Uterus (tissue), 4 donors: ENCODE measurements at places on chromosomes 1 and 21.

DNA sequence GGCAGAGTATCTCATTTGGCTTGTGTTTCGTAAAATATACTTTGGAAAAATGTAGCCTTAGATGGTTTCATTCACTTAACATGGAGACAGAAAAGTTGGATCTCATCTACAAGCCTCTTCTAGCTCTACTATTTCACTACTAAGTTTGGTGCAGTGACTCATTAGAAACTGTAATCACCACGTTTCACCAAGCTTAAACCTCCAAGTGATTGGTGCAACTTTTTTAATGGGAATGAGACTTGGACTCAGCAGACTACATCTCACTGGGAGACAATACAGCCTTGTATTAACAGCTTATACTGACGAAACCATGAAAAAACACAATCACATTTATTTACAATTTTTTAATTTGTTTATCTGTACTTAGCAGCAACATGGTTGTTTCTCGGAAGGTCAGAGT, 29.9 kb upstream of the NRIP1 start:
- no peak for DNase-seq

- DNase-seq, result no peak
These were observed 191.9 kb upstream of the LMO4 start for GRCh38 chr1:87136607-87137341.

DNA sequence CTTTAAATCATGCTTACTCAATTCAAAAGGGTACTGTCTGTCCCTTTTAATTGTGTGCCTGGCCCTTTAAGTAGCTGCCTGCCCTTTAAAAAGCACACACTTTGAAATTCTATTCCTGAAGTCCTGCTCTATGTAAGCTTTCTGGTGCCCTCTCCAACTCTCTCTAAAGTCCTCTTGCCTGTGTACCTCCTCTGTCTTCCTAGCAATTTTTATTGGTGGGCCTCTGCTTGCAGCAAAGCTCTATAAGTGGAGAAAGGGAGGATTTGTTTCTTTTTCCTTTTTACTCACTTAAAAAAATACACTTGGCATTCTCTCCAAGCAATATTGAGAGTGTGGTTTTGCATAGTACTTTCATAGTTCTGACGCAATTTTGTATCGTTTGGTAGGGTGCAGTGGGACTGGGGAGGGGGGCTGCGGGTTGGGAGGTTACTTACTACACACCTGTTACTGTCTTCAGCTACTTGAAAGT, 135.4 kb downstream of the LMO4 start:
- no peak for DNase-seq

GRCh38 chr1:1943834-1944570, 24.9 kb upstream of the TMEM52 start:
- DNase-seq, result peak; percentile 46

GRCh38 chr1:33379631-33380354, 51.1 kb downstream of the PHC2 start:
- DNase-seq, result no peak

DNA sequence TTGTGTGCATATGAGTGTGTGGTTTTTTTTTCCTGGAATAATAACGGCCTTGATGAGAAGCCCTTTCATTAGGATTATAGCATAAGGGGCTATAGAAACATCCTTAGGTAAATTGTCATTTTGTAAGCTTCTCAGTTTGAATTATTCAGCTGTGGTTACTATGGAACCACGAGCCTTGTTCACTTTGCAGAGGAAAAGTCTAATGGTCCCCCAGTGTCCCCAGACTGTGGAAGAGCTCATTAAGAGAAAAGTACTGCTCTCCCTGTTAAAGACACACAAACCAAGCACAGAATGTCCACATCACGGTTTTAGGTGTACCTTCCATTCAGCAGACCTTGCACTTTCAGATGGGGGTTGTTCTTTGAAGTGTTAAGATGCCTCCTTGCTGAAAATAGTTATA, 199.3 kb upstream of the DEPDC1 start:
- no peak for DNase-seq

- DNase-seq, result no peak
These were observed 108.4 kb upstream of the DMRTA2 start for GRCh38 chr1:50531601-50532000.

DNA sequence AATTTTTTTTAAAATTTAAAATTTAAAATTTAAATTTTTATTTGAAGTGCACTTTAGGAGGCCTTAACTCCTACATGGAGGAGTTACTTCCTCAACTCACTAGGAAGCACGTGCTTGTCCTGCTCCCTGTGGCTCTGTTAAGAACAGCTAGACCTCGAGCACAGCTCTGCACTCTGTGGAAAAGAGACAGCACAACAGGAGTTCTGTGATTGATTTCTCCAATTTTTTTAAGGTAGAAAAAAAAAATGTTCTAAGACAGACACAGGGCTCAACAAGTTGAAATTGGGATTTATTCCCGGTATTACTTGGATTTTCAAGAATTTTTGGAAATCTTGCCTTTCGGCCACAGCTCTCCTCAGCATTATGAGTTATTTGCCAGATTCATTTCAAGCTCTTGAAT, 356.6 kb upstream of the LYPLAL1 start:
- no peak for DNase-seq

DNA sequence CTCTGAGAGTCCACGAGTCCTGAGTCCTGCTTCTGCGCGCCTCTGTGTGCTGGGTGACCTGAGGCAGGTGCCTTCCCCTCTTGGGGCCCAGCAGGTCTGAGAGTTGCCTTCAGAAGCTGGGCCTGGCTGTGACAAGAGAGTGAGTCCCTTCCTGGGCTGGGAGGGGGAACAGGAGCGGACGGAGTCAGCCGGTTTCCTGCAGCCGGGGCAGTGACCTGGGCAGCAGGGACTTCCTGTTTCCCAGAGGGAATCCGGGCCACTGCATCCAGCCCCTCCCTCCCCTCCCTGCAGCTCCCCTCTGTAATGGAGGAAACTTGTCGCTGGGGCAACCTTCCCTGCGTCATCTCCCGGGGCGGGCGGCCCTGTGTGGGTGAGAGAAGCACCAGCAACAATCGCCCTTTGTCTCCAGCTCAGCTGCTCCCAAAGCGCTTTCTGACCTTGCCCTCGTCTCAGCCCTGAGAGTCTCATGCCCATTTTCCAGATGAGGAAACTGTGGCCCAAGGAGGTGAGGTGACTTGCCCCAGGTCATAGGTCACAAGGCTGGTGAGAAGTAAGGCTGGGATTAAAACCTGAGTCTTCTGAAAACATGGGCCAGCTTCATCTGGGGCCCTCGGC, 61.1 kb downstream of the SDC3 start:
- peak; percentile 76 for DNase-seq

- no peak for DNase-seq
These were observed 253.1 kb downstream of the OMA1 start for GRCh38 chr1:58293388-58293787.

DNA sequence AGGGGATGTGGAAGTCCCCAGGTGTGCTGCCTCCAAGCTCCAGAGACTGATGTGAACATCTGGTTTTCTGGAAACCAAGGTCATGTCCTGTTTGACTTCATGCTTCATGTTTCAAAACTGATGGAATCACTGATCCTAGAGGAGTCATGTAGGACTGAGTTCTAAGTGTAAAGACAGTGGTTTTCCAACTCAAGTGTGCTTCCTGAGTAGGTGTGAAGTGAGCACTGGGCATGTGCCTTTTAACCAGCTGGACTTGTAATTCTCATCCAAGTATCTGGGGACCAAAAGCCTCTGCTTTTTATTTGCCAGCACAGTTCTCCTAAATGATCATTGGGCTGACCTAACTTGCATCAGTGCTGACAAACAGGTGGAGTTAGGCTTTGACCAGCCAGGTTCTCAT, 36.9 kb downstream of the ABCA4 start:
- no peak for DNase-seq

DNA sequence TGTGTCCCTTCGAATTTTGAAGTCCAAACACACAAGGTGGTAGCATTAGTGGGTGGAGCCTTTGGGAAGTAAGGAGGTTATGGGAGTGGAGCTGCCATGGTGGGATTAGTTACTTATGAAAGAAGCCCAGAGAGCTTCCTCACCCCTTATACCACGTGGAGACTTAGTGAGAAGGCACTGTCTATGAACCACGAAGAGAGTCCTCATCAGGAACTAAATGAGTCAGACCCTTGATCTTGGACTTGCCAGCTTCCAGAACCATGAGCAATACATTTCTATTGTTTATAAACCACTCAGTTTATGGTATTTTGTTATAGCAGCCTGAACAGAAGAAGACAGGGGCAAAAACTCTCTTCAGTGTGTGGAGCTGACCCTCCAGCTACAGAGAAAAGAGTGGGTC, 259.3 kb upstream of the AJAP1 start:
- DNase-seq, result no peak

DNA sequence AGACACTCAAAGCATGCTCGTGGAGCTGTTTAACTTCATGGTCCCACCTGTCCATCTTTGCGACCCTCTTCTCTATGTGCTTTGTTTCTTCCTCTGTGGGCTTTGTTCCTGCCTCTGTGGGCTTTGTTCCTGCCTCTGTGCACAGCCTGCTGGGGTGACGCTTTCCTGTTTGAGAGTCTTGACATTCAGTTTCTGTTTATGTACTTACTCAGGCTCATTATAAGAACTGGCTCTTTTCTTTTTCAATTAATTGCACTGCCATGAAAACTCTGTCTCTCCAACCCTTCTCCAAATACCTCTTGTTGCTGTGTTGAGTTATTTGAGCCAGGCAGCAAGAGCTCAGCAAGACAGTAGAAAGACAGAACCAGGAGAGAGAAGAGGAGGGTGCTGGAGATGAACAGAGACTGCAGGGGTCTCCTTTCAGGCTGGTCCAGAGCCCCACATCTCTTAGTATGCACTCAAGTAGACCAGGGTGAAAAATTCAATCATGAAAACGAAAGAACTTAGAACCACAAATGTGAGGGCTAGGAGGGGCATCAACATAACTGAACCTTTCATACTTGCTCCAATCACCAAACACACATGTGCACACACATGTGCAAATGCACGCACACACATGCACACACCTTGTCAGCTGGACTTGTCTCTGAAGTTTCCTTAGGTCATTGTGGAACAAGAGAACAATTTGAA, 88.3 kb upstream of the SGIP1 start:
- DNase-seq, result no peak

- no peak for DNase-seq
These were observed 16.7 kb downstream of the AMPD2 start for GRCh38 chr1:109636201-109636952.

- no peak for DNase-seq
These were observed 730 bp downstream of the CDC42SE1 start for GRCh38 chr1:151058692-151059091.

DNA sequence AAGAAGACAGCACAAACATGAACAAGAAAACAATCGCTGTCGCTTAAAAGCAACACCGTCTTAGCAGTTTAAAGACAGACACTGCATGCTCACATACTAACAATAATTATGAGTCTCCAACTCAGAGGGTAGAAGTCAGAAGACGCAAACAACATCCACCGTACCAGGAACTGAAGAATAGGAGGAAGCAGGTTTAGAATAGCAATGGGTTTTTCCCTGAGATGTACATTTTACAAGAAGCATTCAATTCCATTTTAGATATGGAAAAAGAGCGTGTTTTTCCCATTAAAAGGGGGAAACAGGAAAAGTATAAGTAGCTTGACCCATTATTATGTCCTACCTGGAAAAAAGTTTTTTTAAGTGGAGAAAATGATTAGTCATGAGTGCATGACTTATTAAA, 34.5 kb upstream of the KCNE1 start:
- DNase-seq, result no peak

- no peak for DNase-seq
These were observed 152.0 kb upstream of the GRIK3 start for GRCh38 chr1:37186246-37186756.

GRCh38 chr1:162666006-162666645, 33.9 kb downstream of the DDR2 start:
- DNase-seq, result no peak

DNA sequence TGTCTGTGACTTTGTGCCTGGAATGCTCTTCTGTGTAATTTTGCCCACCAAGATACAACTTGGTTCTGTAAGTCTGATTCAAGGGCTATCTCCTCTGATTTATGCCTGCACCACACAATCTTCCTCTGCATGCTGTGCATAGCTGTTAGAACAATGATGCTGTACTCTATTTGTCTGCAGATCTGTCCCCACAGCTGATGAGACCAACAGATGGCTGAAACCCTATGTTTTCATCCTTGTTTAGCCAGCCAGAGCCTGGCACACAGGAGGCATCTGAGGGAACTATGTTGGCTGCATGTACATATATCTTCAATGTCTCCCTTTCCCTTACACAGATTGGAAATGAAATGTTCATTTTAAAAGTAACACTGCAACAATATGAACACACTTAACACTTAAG, 58.0 kb upstream of the ABCA4 start:
- DNase-seq, result no peak

GRCh38 chr1:97348599-97349265, 572.1 kb downstream of the DPYD start:
- DNase-seq, result no peak

- DNase-seq, result no peak
These were observed 5.6 kb upstream of the TDRD10 start for GRCh38 chr1:154496383-154496782.

DNA sequence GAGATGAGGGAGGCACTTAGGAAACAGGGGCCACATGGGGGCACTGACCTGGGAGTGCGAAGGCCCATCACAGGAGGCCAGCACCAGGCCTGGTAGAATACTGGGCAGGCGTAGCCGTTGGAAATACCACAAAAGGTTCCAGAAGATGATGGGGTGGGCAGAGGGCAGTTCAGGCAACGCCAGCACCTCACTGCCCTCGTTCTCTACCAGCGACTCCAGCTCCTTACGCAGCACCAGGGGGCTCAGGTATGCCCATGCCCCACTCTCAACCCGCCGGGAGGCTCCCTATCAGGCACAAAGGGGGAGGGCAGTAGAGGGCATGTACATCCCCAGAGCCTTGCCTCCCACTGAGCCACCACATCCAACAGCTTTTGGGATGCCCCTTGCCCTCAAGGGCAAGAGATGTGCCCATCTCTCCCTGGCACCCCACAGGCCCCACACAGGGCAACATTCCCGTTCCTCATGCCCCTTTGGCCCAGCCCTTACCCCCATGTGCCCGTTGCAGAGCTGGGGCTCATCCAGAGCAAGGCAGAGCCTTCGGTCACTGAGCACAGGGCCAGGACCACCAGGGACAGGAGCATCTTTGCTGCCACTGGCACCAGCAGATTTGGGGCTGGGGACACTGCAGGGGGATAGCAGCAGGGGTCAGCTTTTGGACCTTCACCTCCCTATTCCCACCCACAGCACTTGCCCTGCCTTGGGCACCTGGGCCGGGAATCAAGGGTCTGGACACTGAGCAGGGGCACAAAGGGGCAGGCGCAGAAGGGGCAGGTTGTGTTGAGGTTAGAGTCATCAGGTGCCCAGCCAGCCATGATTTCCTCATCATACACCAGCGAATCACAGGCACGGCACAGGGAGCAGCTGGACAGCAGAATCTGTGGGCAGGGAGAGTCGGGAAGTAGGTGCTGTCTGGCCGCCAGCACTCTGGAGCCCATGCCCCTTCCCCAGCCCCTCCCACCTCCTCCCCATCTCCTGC, 9.7 kb upstream of the GATAD2B start:
- DNase-seq, result no peak

GRCh38 chr21:15272591-15272990, 207.8 kb upstream of the NRIP1 start:
- no peak for DNase-seq

- no peak for DNase-seq
These were observed 61.0 kb downstream of the IER5 start for GRCh38 chr1:181149326-181150125.
